ENCODE measurements at places on chromosomes 13 and 19.

GRCh38 chr19:17539238-17540117 is 16.0 kb upstream of the COLGALT1 start:
- peak; percentile 96 for DNase-seq

- DNase-seq: no peak
Measured at GRCh38 chr13:111508164-111508870, 187.9 kb downstream of the TEX29 start.

DNA sequence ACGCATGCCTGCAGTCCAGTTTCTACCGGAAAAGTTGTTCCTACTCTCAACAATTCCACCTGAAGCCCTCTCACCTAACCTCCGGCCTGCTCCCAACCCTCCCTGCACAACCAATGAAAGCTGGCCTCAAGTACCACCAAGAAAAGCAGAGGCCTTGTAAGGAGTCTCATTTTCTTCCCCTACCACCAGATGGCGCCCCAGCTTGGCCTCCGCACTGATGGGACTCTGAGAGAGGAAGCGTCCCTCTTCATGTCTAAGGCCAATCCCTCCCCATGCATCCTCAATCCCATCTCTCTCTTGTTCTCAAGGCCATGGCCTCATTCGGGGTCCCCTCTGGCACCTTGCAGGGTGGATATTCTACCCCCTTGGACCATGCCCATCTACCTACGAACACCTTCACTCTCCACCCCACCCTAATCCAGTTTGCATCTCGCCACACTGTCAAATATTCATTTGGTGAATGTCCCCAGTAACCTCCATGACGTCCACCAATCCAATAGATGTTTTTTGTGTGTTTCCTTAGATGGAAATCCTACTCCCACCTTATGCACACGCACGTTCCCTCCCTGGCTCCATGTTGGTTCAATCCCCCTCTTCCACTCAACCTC is 412.8 kb downstream of the ZNF536 start:
- DNase-seq: peak; percentile 29

DNA sequence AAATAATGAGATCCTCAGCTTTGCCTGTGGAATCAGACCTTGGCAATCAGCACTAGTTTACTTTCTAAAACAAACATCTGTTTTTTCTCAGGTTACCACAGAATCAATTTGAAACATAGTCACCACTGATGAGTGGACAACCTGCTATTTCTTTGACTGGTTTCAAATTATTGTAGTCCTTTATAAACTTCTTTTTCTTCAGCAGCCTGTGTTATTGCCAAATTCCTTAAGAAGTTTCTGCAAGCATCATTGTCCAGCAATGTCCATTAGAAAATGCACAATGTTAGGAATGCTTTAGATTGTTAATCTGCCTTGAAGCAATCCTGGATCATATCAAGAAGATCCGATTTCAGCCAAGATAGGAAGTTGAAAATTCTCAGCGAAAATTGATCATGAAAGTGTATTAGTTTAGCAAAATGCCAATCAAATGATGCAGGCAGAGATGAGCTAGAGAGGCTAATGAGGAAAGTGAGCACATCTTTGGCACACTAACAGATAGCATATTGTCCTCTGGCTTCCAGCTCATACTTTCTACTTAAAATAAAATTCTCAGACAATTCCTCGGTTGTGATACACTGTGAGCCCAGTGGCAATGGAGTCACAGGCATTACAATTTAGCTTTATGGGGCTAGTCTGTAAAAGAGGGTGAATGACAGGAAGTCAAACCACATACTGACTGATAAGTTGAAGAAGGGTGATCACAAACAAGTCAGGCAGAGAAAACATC is 270.6 kb downstream of the SLITRK6 start:
- no peak for DNase-seq

GRCh38 chr19:40614622-40615411 is 13.6 kb downstream of the LTBP4 start:
- DNase-seq: peak; percentile 73

DNA sequence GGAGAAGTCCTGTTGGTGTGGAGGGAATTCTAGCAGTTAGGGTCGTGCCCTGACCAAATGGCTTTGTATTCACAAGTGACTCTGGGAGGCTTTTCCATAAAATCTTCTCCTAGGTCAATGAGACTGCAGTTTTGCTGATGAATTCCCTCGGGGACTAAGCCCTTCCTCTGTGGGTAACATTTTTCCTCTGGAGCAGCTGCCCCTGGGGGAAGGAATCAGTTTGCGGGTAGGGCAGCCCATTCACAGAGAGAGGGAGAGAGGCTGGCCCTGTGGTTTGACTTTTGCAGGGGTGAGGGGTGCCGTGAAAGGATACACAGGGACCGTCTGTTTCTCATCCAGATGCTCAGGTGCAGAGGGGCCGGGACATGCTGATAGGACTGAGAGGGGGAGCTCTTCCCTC is 67.3 kb downstream of the ERICH6B start:
- DNase-seq: no peak

- DNase-seq: no peak
Measured at GRCh38 chr19:33171916-33172359, 22.2 kb upstream of the LRP3 start.

- no peak for DNase-seq
Measured at GRCh38 chr13:91593456-91593855, 195.0 kb downstream of the GPC5 start.

DNA sequence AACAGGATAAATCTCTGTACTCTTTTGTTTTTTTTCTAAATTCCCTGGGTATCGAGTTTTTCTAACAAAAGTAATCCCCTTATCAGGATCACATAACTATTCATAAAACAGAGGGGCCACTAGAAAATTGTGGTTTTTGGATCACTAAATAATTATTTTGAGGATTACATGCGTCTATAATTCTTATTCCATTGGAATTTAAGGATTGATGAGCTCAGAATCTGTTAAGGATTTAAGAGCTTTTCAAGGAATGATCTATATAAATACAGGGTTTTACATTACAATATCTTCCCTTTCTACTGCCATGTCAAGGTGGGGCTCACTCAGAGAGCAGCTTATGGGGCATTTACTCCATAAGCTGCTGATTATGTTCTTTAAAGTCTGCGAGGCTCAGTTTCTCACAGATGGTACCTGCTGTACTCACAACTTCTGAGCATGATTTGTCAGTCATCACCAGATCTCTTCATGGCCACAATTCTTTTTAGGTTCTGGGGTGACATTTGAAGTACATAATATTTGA is 449.8 kb downstream of the PCDH17 start:
- no peak for DNase-seq

DNA sequence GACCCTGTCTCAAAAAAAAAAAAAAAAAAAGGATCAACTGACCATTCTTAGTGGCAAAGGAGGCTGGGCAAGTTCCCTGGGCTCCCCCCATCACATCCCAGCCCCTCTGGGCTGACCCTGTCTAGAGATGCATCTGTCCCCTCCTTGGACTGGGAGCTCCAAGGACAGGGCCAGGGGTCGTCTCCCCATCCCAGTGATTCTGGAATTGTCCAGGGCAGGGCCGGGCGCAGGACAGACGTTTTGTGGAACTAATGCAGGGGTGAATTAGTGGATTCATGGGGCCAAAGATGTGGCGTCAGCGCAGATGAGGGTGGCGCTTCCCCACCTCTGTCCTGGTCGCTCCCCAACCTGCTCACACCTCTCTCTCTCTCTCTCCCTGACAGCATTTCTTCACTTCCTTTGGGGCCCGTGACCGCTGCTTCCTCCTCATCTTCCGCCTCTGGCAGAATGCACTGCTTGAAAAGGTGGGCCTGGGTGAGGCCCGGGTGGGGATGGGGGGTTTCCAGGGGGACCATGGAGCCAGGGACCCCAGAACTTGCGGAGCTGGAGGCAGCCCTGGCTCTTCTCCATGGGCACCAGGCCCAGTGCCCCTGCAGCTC is 11.1 kb downstream of the GRAMD1A start:
- no peak for DNase-seq

DNA sequence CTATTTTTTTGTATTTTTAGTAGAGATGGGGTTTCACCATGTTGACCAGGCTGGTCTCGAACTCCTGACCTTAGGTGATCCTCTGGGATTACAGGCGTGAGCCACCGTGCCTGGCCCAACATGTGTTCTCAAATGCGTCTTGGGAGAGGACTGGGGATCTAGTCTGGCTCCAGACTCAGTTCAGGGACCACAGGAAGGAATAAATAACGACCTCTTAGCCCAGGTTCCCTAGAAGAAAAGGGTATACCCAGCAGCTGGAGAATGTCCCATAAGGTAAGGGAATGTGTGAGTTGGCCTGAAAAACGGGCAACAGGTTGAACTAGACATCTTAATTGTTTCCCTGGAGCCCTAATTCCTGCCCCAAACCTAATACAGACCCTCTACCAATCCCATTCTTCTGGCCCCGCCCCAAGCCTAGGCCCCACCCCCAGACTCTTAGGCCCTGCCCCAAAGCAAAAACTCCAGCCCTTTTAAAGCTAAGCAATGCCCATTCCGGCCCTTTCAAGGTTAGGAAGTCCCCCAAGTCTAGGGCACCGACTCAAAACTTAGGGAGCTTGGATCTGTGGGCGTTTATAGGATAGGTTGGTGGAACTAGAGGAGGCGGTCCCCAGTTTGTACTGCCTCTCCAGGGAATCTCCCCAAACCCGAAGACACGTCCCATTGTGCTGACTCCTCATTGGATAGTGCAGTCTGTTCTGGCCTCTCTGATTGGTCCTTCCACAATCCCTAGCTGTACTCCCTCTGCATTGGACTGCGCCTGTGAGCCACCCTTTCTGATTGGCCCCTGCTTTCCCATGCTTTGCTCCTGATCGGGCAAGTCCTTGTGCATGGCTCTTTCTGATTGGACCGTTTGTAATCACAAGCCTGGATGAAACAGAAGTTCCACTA is 5.4 kb upstream of the LRFN1 start:
- no peak for DNase-seq

Measured in activated T-helper 2 cell treated with anti-CD3 and anti-CD28 coated beads, Interferon-gamma antibody, Interleukin-2, Interleukin-4, amounts not matched to agents 10 μg/mL and 5 μg/mL and 100 μg/mL, durations not matched to agents 14 hours and 24 hours and 36 hours (primary cell).